Hypothalamus (tissue), 51 donors: ENCODE measurements at places on chromosomes 7 and 10.

- no peak for DNase-seq
Measured at GRCh38 chr10:27911539-27911938, 87.3 kb downstream of the ODAD2 start.

DNA sequence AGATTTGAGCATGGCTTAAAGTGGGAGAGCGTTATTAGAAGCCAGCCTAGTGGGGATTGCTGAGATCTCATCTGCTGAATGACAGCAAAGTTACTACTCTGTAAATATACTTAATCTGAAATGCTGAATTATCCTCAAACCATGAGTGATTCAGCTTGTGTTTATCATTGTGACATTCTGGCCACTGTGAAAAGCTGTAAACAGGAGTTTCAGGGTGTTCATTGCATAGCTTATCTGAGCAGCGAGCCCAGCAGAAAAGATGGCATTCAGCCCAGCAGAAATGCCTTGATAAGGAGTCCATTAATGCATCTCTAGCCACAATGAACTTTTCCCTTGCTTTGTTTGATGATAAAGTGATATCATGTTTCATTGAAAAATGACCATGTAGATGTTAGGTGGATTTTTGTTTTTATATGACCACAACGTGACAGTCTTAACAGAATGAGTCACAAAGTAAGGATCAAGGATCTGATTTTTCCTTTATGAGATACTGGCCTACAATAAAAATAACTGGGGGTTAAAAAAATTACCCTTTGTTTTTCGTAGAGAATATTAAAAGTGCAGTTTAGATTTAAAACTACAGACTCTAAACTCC is 7.8 kb downstream of the TES start:
- no peak for DNase-seq

- no peak for DNase-seq
Measured at GRCh38 chr7:8044761-8045430, 76.3 kb downstream of the GLCCI1 start.

DNA sequence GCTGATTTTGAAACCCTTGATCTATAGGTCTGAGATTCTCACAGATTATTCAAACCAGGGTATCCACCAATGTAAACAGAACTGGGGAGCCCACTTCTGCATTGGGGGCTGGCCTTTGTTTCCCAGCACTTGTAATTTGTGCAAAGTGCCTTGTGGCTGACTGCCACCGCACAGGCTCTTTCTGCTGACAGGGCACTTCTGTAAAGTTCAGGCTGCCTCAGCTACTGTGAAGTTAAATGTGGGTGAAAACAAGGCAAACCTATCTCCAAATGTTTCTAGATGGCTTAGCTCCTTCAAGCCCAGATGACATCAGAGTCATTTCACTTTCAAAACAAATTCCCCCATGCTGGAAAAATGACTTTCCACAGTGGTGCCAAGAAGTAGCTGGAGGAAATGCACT is 54.7 kb downstream of the GRID1 start:
- DNase-seq = no peak

GRCh38 chr7:24119852-24120251 is 164.1 kb upstream of the NPY start:
- no peak for DNase-seq

DNA sequence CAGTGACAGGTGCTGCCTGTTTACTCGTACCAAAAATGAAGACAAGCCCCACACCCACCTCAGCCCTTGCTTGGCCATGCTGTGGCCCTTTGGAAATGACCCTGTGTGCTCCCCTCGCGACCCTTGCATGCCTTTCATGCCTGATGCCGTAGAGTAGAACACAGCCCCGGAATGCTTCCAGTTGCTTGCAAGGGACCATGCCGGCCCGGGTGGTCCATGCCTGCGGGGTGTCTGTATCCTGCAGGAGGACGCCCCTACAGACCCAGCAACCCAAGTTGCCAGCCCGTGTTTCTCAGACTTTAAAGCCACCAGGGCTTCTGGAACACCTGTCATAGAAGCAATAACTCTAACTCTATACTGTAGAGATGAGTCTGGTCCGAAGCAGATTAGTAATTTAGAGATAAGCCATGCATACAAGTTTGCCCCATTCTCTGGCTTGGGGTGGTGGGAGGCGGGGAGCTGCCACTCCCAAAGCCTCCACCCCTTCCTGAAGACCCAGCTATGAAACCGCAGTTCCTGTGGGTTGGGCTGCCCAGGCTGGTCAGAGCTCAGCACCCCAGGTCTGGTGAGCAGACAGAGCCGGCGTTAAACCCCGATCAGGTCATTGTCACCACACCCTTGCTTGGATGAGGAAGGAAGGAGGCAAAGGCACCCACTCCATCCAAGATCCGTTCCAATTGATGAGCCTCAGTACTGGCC is 143.5 kb downstream of the ADCY1 start:
- DNase-seq = no peak

- DNase-seq = no peak
Measured at GRCh38 chr10:79146611-79147130, 77.9 kb downstream of the ZMIZ1 start.

GRCh38 chr10:4241724-4242345 is 456.8 kb upstream of the KLF6 start:
- DNase-seq = no peak

DNA sequence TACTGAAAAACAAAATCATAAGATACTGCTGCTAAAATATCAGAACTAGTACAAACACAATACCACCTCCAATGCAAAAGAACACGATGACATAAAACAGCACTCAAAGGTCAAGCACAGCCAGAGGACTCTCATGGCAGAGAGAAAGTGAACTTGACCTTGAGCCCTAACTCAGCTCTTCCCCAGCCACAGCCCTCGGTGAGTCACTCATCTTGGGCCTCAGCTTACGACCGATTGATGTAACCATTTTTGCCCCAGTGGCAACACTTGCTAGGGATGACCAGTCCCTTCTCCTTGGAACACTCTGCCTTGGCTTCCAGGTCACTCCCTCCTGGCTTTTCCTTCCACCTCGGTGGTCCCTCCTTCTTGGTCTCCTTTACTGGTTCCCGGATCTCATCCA is 77.8 kb downstream of the JAZF1 start:
- DNase-seq = no peak

GRCh38 chr7:139159900-139160675 is 50.6 kb upstream of the ZC3HAV1 start:
- no peak for DNase-seq

GRCh38 chr7:16091701-16092310 is 329.5 kb downstream of the CRPPA start:
- no peak for DNase-seq

- DNase-seq = no peak
Measured at GRCh38 chr7:47093320-47094234, 488.3 kb downstream of the TNS3 start.

DNA sequence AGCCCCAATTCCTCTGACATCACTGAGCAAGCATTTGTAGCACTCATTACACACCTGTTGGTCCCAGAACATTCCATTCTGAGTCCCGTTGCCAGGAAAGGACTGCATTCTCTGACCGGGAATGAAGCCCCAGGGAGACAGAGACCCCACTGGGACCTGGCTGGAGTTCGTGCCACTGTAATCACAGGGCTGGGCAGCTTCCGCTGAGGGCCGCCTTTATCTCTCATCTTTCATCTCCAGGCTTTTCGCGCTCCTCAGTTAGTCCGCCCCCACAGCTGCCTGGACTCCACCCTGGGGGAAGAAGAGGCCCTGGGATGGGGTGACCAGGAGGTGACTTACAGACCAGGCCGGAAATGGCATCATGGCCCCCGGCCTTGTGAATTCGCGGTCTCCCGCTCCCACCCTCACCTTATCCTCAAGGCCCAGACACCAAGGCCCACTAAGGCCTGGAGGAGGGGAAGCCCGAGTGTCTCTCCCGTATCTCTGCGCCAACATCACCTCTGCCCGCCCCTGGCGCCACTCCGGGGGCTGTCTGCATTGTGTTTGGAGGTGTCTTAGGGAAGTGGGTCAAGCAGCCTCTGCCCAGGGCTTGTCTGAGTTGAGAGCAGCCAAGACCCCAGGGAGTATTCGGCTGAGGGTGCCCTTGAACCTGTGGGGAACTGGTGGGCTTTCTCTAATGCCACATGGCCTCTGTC is 75.4 kb downstream of the PROSER2 start:
- DNase-seq = no peak

- DNase-seq = no peak
Measured at GRCh38 chr7:99308461-99309074, 17.1 kb upstream of the ARPC1A start.

DNA sequence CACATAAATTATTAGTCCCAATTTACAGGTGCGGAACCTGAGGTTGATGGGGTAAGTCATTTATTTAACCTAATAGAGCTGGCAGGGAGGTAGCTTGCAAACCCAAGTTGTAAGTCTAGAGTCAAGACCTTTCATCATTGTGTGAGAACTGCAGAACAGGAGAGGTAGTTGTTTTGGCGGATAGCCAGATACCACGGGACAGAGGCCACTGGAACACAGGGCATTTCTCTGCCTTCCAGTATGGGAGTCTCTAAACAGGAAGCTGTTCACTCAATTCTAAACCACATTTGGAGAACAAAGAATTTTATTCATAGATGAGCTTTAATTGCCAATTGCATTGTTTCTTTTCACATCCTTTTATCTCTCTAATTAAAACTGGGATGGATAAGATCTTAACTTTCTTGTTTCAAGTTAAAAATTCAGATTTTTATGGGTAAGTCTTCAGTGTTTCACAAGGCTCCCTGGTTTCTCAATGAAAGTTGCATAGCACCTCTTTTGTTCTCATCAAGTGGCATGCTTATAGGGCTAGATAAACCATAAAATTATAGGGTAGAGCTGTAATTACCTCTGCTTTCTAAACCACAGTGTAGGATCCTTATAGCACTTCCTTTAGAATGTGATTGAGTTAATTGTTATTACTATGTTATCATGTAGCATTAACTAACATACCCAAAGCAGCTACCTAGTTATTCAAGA is 489.0 kb downstream of the GATA3 start:
- no peak for DNase-seq

DNA sequence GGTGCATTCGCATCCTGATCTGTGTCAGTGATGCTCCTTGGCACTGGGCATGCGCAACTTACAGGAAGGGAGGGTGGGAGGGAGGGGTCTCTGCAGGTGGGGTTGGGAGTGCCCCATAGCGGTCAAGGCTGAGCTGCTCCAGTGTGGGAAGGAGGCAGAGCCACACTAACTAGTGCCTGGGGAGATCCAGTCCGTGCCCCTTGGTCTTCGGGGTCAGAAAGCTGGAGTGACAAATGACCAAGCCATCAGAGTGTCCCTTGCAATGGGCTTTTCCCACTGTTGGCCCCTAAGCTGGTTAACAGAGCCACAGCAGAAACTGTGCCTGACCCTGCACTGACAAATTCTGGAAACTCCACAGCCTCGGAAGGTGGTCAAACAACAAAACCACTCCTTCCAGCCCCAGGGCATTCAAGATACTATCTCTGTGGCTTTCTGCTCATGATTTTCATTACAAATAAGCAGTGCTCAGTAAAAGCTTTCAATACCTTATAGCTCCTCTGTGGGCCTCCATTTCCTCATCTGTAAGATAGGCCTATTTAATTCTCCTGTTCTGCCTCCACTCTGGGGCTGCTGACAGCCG is 138.1 kb upstream of the UNC5B start:
- no peak for DNase-seq

DNA sequence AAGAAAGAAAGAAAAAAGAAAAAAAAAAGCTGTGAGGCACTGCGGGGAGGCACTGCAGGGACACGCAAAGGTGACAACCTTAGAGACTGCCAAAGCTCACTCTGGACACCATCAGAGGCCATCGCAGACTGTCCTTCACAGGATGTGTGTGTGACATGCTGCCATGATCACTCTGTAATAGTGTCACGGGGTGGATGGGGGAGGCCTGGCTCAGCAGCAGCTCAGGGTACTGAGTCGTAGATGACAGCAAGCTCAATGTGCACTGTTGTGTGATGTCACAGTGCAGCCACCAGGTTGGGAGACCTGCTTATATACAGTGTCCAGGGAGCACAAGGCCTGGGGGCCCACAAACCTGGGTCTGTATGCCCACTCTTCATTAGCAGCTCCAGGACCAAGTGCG is 83.3 kb downstream of the SLIT1 start:
- no peak for DNase-seq

GRCh38 chr10:95097805-95098204 is 28.5 kb upstream of the CYP2C8 start:
- no peak for DNase-seq

DNA sequence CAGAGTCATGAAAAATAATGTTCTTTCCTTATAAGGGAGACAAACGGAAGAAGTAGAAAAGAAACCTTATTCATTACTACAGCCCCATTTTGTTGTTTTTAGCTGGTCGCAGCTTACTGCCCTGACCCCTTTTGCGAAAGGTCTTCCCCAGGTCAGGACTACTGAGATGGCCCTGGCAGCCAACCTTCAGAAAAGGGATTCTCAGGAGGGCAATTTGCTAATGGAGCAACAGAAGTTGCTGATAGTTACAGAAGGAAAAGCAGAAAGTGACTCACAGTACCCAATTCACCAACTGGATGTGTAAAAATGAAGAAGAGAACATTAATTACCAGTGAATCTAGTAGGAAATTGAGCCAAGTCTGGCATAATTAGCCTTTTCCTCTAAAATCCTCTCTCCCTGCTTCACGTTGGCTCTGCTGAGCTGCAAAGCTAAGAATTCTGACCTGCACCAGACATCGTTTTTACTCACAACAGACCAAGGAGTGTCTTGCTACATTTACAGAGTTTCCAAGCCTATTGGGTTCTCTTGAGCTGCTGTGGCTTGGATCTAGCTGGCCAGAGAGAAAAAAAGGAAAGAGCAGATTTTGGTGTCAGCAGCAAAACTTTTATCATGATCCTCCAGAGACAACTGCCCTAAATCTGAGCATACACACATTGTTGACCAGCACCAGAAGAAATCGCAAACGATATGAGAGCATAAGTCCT is 499.9 kb upstream of the FZD8 start:
- DNase-seq = no peak

DNA sequence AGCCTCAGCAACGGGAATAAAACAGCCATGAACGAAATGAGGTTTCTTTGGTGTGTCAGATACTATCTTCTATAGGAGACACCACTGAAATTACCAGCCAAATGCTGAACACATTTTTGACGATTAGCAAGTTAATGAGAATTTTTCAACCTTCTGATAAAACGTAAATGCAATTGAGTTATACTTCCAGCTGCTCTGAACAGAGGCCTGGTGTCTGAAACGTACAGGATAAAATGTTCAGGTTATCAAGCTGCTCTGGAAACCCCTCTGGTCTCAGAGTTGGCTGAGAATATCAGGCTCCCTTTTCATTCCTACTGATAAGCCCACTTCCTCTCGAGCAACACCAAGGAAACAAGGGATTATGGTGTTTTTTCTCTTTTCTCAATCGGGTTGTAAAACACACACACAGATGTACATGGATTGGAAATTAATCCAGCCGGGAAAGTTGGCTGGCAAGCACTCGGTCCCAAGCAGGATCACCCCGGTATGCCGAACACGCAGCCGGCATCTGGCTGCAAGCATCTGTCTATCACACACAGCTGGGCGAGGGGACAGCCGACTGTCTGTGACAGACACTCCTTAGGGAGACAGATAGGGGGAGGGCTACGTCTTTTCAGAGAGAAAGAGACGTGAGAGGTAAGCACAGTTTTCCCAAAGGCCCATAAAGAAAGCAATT is 171.8 kb downstream of the PRKAG2 start:
- DNase-seq = no peak

- no peak for DNase-seq
Measured at GRCh38 chr10:100887761-100888296, 24.9 kb upstream of the SLF2 start.
